NCI-H187 treated with DMSO at 0.1 percent for 48 hours (cell line): ENCODE measurements at places on chromosomes 7 and 10.

- no peak for DNase-seq
Measured at GRCh38 chr7:121537031-121537430, 140.9 kb upstream of the FAM3C start.

DNA sequence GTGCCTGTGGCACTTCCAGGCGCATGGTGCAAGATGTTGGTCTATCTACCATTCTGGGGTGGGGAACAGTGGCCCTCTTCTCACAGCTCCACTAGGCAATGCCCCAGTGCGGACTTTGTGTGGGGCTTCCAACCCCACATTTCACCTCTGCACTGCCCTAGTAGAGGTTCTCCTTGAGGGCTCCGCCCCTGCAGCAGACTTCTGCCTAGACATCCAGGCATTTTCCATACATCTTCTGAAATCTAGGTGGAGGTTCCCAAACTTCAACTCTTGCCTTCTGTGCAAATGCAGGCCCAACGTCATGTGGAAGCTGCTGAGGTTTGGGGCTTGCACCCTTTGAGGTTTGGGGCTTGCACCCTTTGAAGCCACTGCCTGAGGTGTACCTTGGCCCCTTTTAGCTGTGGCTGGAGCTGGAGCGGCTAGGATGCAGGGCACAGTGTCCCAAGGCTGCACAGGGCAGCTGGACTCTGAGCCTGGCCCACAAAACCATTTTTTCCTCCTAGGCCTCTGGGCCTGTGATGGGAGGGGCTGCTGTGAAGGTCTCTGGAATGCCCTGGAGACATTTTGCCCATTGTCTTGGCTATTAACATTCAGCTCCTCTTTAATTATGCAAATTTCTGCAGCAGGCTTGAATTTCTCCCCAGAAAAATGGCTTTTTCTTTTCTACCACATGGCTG is 130.6 kb upstream of the EFCAB10 start:
- no peak for DNase-seq

DNA sequence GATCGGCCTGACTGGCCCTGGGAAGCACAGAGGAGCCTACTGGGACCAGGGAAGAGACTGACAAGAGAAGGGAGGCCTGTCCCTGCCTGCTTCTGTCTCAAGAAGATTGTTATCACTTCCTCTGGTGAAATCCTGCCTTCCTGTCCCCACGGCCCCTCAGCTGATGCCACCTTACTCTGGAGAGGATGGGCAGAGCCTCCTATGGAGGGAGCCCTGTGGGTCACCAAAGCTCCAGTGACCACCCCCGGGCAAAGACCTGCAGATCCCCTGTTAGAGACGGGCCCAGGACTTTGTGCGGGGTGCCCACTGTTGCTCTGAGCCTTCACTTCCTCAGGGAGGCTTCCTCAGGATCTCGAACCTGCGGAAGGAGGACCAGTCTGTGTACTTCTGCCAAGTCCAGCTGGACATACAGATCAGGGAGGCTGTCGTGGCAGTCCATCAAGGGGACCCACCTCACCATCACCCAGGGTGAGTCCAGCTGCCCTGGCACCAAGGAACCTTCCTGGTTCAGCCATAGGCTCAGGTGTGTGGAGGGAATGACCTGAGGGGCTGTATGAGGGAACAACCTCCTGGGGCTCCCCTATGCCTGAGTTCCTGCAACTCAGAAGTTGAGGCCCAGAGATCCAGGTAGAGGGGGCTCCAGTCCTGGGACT is 1.4 kb upstream of the PILRB start:
- no peak for DNase-seq

DNA sequence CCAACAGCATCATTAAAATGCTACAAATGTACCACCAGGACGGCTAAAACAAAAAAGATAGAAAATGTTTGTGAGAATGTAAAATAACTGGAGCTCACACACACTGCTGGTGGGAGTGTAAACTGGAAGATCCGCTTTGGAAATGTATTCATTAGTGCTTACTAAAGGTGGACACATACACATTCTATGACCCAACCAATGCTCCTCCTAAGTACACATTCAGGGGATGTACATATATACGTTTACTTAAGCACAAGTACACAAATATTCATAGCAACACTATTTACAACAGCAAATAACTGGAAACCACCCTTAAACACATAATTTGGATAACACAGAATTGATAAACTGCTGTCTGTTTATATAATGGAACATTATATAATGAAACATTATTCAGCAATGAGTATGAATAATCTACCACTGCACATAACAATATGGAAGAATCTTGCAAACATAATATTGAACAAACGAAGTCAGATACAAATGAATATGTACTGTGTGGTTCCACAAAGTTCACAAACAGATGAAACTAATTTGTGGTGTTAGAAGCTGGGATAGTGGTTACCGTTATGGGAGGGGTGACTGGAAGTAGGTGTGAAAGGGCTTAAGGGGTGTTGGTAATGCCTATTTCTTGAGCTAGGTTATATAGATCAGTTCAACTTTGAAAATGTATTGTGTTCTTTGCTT is 52.1 kb downstream of the STRA8 start:
- no peak for DNase-seq

DNA sequence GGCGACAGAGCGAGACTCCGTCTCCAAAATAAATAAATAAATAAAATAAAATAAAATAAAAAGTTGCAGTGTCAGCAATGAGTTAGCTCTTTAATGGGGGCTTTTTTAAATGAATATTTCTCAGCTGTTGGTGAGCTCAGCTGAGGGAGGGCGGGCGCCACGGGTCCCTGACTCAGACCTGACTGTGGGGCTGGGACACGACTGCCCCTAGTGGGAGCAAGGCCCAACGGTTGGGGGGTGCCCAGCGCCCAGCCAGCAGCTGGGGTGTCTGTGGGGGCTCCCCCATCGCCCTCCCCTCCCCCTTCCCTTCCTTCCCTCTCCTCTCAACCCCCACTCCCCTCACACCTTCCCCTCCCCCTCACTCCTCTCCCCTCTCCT is 46.6 kb downstream of the PWWP2B start:
- no peak for DNase-seq

DNA sequence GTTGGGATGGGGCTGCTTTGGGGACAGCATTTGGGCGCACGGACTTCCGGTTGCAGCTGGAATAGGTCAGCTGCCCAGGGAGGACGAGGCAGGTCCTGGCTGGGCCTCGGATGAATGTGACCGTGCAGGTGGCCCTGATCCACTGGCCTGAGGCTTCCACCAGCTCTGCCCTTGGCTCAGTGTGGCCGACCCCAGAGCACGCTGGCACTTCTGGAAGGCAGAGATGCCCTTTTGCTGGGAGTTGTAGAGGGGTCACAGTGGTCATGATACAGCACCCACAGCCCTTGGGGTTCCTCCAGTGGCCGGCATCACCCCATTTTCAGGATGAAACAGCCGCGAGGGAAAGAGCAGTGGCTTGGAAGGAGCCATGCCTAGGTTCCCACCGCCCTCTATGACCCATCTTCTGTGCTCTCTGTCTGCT is 19.0 kb downstream of the ADCY1 start:
- DNase-seq, result no peak

DNA sequence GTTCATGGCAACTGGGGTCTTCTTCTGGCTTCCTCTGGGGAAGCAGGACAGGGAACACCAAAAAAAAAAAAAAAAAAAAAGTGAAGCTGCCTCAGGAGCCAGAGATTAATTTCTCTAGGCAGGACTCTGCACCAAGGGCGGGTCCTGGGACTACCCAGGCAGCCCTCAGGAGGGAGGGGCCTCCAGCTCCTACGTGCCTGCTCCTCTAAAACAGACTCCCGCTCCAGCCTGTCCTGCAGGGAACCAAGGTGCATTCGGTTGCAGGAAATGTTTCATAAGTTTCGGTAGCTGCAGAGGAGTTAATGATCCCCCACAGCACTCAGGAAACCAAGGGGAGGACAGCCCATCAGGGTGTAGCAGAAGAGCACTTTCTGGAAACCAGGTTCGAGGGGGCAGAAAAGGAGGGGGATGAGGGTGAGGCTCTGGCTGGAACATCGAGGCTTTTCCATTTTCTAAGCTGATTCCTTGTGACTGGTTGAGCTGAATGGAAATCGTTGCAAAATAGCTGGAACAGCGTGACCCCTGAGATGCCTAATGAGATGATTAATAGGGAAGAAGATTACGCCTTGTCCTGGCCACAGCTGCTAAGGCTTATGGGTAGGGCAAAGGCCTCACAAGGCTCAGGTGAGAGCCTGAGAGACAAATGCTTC is 84.2 kb downstream of the STRA8 start:
- no peak for DNase-seq

GRCh38 chr10:73559590-73559989 is 31.6 kb downstream of the USP54 start:
- DNase-seq, result no peak

DNA sequence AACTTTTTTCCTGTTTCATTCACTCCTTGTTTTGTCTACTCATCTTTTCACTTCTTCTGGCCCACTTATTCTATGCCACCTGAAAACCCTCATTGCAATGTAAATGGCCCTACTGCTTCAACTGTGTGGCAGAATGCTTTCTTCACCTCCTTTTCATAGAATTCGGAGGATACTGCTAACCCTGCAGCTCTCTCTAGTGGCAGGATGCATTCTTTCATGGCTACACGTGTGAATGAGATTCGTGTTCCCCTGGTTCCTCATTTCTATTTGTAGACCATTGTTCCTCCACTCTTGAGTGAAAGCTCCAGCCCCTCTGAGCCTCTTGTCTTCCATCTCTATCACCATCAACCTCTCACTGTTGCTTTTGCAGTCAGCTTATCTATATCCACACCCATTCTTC is 20.9 kb upstream of the CYP26C1 start:
- DNase-seq, result no peak

- no peak for DNase-seq
Measured at GRCh38 chr7:20146451-20146850, 70.7 kb downstream of the MACC1 start.

GRCh38 chr10:49319206-49319605 is 20.2 kb downstream of the C10orf71 start:
- no peak for DNase-seq

DNA sequence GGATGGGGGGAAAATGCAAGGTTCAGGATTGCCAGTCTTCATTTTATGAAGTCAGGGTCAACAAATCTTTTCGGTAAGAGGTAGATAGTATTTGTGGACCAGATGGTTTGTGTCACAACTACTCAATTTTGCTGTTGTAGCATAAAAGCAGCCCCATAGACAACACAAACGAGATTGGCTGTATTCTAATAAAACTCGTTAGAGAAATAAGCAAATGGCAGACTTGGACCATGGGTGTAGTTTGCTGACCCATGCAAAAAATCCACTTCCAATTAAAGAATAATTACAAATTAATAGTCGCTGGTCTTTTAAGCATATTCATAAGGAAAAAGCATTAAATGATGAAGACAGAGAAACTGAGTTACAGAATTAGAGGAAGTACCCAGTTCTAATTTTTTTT is 247.1 kb downstream of the CRPPA start:
- DNase-seq, result no peak

DNA sequence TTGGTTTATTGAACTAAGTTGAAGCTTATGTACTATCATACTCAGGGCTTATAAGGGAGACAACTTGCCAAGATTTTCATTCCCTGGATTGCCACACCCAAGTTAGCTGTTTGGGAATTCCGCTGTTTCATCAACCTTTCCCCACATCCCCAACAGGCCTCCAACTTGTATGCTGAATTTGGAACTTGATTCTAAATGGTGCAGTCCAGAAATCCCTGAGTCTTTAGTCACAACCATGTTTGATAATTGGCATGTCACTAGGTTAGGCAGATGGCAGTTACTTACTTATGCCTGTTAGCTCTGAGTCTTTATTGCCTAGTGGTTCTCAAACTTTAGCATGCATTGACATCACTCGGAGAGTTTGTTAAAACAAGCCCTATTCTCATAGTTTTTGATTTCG is 135.4 kb upstream of the PRPS1L1 start:
- no peak for DNase-seq

GRCh38 chr7:3270362-3270761 is 30.7 kb upstream of the SDK1 start:
- no peak for DNase-seq

GRCh38 chr7:84328571-84328970 is 134.0 kb upstream of the SEMA3A start:
- no peak for DNase-seq

- no peak for DNase-seq
Measured at GRCh38 chr10:88095778-88096431, 232.5 kb downstream of the PTEN start.

- no peak for DNase-seq
Measured at GRCh38 chr7:76428868-76429805, 4.4 kb downstream of the ZP3 start.

GRCh38 chr7:96521068-96521894 is 188.4 kb downstream of the SEM1 start:
- DNase-seq, result no peak

DNA sequence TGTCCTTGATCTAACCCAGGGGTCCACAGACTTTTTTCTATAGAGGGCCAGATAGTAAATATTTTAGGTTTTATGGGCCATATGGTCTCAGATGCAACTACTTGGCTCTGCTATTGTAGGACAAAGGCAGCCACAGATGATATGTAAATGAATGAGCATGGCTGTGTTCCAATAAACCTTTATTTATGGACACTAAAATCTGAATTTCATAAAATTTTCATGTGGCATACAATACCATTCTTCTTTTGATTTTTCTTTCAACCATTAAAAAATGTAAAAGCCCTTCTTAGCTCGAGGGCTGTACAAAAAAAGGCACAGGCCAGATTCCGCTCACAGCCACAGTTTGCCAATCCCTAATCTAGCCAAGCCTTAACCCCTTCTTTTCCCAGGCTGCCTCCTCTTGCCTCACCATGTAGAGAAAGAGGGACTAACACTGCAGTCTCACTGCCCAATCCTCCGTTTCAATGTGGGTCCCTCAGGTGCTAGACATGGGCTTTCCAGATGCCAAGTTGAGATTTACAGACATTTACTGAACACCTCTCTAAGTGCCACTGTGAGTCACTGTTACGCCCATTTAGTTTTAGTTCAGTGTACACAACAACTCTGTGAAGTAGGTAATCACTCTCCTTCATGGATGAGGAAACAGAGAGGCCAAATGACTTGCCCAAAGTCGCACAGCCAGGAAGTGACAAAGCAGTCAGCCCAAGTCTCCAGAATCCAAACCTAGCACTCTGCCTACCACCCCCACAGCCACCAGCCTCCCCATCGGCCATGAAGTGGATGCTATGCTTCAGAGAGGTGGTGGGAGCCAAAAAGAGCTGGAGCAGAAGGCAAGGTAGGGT is 132.6 kb upstream of the PDLIM1 start:
- DNase-seq, result no peak

DNA sequence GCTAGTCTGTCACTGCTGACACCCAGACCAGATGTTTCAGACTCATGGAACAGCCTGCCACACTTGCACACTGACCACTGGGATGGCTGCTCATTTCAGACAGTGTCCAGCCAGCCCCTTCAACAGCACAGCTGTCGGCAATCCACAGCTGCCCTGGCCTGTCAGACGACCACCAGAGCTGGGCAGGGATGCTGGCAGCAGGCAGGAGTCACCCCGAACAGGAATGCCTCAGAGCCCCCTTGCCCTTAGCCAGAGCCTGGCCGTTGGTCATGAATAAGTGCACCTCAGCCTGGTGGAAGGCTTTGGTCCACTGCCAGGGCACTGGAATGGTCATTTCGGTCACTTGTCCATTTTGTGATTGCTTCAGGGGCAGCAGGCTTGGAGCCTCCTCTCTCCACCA is 149.6 kb upstream of the TCERG1L start:
- no peak for DNase-seq

- no peak for DNase-seq
Measured at GRCh38 chr7:2049782-2050510, 182.8 kb downstream of the MAD1L1 start.

GRCh38 chr10:128064970-128065580 is 61.1 kb downstream of the MKI67 start:
- DNase-seq, result no peak
